Psoas muscle (tissue), 8 donors: ENCODE measurements at places on chromosomes 7 and 10.
A peak's percentile ranks its signal among the peaks of the same experiment; 100 is the strongest.

GRCh38 chr7:24842029-24842428 lies 84.8 kb upstream of the GSDME start:
- H3K4me3 ChIP-seq = no peak overlapping the region
- H3K27me3 ChIP-seq = no peaks in the 10 kb centered on the region
- H3K36me3 ChIP-seq = no peaks in the 10 kb centered on the region
- H3K4me1 ChIP-seq = no peaks in the 10 kb centered on the region

GRCh38 chr7:52498366-52498765 lies 537.1 kb upstream of the POM121L12 start:
- H3K36me3 ChIP-seq = no peaks in the 10 kb centered on the region
- H3K27ac ChIP-seq = no peak overlapping the region
- DNase-seq = no peak

- H3K27me3 ChIP-seq = peaks cover 36% of the 10 kb centered on the region
- peaks cover 5% of the 10 kb centered on the region for H3K4me1 ChIP-seq
- H3K27ac ChIP-seq = no peak within 1 kb of the TSS
- H3K36me3 ChIP-seq = no peaks in the 10 kb centered on the region
Measured at GRCh38 chr7:117873310-117874190, at the start of gene CTTNBP2. TSS of gene CTTNBP2 (minus strand) at chr7:117873441. CDS start at chr7:117873415, 26 bp downstream.

DNA sequence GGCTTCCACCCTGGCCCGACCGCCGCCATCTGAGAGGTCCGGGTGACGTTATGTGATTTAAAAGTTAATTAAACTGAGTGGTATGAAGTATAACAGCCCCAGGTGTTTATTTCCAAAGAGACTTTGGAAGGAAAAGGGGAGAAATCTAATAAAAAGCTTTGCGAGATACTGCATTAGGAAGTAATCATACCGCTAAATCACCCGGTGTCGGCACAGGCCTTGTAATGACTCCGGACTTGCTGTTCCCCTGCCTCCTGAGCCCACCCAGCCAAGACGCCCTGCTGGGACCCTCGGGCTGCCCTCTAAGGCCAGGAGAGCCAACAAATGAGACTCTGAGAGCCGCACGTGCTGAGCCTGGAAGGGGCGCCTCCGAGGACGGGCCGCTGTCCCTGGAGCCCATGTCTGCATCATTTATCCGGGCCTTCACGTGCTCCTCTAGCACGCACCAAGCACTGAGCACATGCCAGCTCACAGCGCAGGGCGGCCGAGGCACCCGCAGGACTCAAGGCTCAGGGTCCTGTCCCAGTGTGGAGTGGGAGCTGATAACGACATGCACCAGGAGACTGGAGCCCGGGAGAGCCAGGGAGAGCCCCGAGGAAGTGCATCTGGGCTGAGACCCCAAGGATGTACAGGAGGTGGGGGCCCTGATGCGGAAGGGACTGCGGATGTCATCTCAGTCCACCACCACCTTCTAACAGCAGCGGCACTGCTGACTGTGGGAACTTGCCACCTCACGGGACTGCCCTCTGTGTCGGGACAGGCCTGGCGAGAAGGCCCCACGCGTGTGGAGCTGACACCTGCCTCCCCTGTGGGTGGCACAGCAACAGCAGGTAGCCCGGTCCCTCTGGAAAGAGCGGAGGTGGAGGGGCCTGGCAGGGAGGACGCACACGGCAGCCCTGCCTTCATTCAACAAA lies 182.7 kb downstream of the ELFN1 start:
- H3K4me1 ChIP-seq = peaks cover 12% of the 10 kb centered on the region
- H3K4me3 ChIP-seq = no peak overlapping the region
- DNase-seq = peak; percentile 43
- H3K27ac ChIP-seq = peak overlapping the region; percentile 55
- H3K27me3 ChIP-seq = no peaks in the 10 kb centered on the region
- no peaks in the 10 kb centered on the region for H3K36me3 ChIP-seq

DNA sequence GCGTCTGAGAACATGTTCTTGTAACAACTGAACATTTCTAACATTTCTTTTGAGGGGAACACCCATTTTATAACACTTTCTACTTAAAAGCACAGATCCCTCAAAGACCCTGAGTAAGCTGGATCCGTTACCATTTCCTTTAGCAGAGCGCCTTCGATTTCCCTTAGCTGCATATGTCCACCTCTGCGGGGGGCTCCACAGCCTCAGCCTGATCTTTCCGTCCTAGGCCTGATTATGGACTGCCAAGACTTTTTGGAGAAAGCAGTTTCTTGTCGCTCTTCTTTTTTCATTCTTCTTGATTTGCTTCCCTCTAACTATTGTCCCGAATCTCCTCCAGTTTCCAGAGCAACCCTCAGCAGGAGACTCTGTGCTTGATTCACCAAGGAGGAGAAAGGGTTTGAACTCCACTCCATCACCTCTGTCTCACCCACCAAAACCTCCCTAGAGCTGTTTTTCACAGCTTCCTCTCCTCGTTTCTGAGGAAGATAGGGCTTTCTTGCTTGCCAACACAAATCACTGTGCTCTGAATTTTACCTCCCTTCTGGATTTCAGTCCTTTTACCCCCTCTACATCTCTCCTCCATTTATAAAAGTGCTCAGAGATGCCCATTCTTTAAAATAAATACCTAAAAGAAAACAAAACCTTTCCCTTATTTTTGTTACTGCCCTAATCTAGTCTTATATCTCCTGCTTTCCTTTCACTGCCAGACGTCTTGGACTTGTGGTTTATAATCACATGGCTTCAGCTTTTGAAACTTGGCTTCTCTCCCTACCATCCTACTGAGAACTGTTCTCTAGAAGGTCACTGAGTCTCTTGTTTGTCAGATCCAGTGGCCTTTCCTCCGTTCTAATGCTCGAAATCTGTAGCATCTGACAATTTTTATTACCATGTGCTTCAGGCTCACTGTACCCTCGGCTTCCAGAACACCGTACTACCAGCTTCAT lies 30.5 kb upstream of the ZRANB1 start:
- peak overlapping the region; percentile 79 for H3K27ac ChIP-seq
- H3K36me3 ChIP-seq = no peaks in the 10 kb centered on the region
- peaks cover 37% of the 10 kb centered on the region for H3K4me1 ChIP-seq
- no peak overlapping the region for H3K4me3 ChIP-seq
- H3K27me3 ChIP-seq = no peaks in the 10 kb centered on the region
- no peak for DNase-seq

- H3K4me3 ChIP-seq = no peak overlapping the region
- H3K27ac ChIP-seq = no peak overlapping the region
- H3K4me1 ChIP-seq = no peaks in the 10 kb centered on the region
- H3K36me3 ChIP-seq = no peaks in the 10 kb centered on the region
- no peaks in the 10 kb centered on the region for H3K27me3 ChIP-seq
- no peak for DNase-seq
Measured at GRCh38 chr7:131774419-131775220, 218.2 kb upstream of the PODXL start.

GRCh38 chr7:135386181-135386580 lies 123.7 kb downstream of the CNOT4 start:
- no peak overlapping the region for H3K4me3 ChIP-seq
- H3K4me1 ChIP-seq = peaks cover 14% of the 10 kb centered on the region
- DNase-seq = no peak
- H3K36me3 ChIP-seq = no peaks in the 10 kb centered on the region
- no peak overlapping the region for H3K27ac ChIP-seq

DNA sequence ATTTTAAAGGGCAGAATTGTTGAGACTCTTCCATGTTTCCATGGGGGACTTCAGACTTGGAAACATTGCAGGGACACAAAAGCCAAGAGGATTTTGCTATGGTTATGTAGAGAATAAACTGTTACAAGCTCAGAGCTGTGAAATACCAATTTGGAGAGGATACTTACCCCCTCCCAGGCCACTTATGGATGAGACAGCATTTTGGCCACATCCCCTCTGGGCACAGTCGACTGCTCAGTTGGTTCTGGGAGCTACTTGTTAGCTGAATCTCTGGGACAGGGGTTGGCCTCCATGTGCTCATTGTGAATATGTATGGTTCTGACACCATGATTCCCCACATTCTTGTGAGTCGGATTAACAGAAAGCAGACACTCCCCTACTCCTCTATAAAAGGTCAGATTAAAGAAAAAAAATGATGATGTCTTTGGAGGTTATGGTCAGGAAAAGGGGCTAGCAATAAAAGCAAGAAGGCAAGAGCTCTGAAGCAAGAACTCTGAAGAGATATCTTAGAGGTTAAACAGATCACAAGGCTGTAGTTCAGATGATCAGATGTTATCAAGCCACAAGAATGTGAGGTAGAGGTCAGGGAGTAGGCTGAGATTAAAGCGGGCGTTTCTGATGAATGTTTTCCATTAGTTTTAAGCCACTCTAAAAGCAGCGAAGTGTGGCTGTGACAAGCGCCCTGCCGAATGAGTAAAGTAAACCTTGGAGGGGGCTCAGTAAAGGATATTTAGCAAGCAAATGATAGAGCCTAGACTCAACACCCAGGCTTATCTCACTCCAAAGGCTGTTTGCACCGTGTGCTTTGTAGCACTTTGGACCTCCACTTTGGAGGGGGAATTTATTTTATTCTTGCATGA lies 17.2 kb downstream of the STAMBPL1 start:
- H3K36me3 ChIP-seq = no peaks in the 10 kb centered on the region
- no peak overlapping the region for H3K4me3 ChIP-seq
- no peaks in the 10 kb centered on the region for H3K27me3 ChIP-seq
- H3K27ac ChIP-seq = peak overlapping the region; percentile 19
- no peaks in the 10 kb centered on the region for H3K4me1 ChIP-seq

DNA sequence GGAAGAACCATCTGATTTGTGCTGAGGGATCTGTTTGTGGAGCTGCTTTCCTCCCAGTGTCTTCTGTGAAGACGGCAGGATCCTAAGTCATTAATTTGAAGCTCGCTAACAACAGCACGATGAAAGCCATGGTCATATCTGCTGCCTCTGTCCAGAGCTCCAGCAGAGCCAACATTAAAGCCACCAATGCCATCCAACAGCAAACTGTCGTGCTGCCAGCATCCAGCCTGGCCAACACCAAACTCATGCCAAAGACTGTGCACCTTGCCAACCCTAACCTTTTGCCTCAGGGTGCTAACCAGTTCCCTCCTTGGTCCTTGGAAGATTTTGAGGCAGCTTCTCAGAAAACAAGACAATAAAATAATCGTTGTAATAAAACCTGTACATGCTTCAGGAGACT lies 36.2 kb downstream of the HTR5A start:
- H3K36me3 ChIP-seq = no peaks in the 10 kb centered on the region
- DNase-seq = no peak
- peaks cover 8% of the 10 kb centered on the region for H3K27me3 ChIP-seq
- no peaks in the 10 kb centered on the region for H3K4me1 ChIP-seq

DNA sequence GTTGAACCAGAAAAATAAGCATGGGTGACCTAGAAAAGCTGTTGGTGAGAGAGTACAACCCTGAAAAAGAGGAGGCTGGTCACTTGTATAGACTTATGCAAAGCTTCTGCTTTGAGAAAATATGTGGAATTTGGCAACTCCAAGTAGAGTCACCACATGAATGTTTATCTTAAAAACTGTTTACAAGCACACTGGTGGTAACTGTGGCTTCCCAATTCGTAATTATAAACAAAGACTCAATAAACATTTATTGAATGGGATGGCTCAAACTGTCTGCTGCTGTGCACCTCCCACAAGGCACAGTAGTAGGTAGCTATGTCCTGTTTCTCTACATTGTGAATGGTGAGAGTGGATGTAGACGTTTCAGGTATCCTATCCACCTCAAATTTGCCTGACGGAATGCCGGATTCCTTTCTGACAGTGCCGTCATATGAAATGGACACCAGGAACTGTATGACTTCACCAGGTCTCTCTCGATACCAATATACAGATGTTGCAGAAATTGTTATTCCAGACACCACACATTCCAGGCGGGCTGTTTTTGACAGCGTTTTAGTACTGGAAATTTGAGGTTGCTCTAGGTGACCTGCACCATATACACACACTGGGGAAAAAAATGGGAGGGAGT lies 43.4 kb upstream of the TARP start:
- no peak for DNase-seq
- H3K4me3 ChIP-seq = no peak overlapping the region
- no peaks in the 10 kb centered on the region for H3K4me1 ChIP-seq
- peaks cover 3% of the 10 kb centered on the region for H3K27me3 ChIP-seq
- H3K27ac ChIP-seq = no peak overlapping the region

- H3K27me3 ChIP-seq = no peaks in the 10 kb centered on the region
- no peak overlapping the region for H3K27ac ChIP-seq
- no peak for DNase-seq
- H3K4me3 ChIP-seq = no peak overlapping the region
- H3K4me1 ChIP-seq = peaks cover 44% of the 10 kb centered on the region
Measured at GRCh38 chr7:152382244-152382643, 53.6 kb downstream of the KMT2C start.

- H3K27ac ChIP-seq = no peak overlapping the region
- no peak for DNase-seq
- no peaks in the 10 kb centered on the region for H3K4me1 ChIP-seq
- peaks cover 34% of the 10 kb centered on the region for H3K36me3 ChIP-seq
Measured at GRCh38 chr7:66877577-66878300, 43.3 kb upstream of the TMEM248 start.

GRCh38 chr7:75536491-75536890 lies 44.4 kb downstream of the SPDYE5 start:
- no peak overlapping the region for H3K27ac ChIP-seq
- DNase-seq = no peak
- H3K4me3 ChIP-seq = no peak overlapping the region
- peaks cover 51% of the 10 kb centered on the region for H3K36me3 ChIP-seq
- peaks cover 8% of the 10 kb centered on the region for H3K4me1 ChIP-seq

- no peak for DNase-seq
- no peaks in the 10 kb centered on the region for H3K27me3 ChIP-seq
- H3K4me3 ChIP-seq = no peak overlapping the region
- no peak overlapping the region for H3K27ac ChIP-seq
- no peaks in the 10 kb centered on the region for H3K4me1 ChIP-seq
Measured at GRCh38 chr10:11682267-11682683, 59.9 kb upstream of the ECHDC3 start.

GRCh38 chr7:158402471-158402870 lies 185.2 kb downstream of the PTPRN2 start:
- H3K4me1 ChIP-seq = no peaks in the 10 kb centered on the region
- no peak overlapping the region for H3K27ac ChIP-seq
- H3K27me3 ChIP-seq = no peaks in the 10 kb centered on the region
- no peak overlapping the region for H3K4me3 ChIP-seq
- no peak for DNase-seq

DNA sequence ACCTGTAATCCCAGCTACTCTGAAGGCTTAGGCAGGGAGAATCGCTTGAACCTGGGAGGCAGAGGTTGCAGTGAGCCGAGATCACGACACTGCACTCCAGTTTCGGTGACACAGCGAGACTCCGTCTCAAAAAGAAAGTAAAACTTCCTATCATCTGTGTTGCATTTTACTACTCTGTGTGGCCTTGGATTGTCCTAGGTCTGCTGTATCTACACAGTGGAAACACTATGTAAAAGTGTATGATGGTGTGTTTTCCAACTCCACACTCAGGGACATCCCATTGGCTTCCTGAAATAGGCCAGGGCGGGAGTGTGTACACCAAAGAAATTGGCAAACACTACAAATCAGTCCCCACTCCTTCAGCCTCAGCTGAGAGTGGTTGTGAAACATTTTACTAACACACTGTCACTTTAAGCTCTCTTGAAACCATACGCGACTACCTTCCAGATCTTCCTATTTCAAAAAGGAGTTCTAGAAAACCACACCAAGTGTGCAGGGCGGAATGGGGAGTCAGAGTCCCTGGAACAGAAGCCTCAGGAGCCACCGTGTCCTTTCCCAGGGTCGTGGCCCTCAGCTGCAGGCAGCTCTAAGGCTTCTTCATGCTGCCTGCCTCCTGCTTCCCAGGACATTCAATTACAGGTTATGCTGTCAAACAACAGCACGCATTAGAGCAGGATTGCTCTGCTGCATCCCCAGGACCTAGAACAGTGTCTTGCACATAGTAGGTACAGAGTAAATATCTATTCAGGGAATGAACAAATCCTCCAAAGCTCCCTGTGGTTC lies 275.4 kb downstream of the PARD3 start:
- no peak overlapping the region for H3K27ac ChIP-seq
- H3K4me3 ChIP-seq = peak overlapping the region; percentile 26
- no peaks in the 10 kb centered on the region for H3K27me3 ChIP-seq
- H3K36me3 ChIP-seq = no peaks in the 10 kb centered on the region

- no peaks in the 10 kb centered on the region for H3K4me1 ChIP-seq
- no peak overlapping the region for H3K27ac ChIP-seq
- DNase-seq = no peak
- no peak overlapping the region for H3K4me3 ChIP-seq
Measured at GRCh38 chr7:144019457-144019856, 19.3 kb downstream of the OR6B1 start.
